LHCN-M2 (cell line): ENCODE measurements at places on chromosomes 2 and 18.

- no peak for DNase-seq
Observed at GRCh38 chr18:70808481-70809056, 519.7 kb downstream of the SOCS6 start.

DNA sequence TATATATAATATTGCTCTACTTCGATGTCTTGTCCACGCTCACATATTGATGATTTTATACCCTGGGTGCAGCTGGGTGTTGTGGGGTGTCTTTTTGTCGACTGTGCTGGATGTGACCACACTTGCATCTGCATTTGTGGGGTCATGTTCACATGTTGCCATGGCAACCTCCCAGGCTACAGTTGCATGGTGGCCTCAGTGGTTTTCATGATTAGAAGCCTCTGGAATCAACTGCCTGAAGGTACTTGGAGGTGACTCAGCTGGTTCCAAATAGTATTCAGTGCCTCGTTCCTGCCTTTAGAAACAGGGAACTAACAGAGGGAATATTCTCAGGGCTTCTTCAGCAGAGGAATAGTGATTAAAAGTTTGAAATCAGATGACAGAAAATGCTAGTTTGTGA is 166.3 kb upstream of the NYAP2 start:
- peak; percentile 46 for DNase-seq

- no peak for DNase-seq
Observed at GRCh38 chr2:73386894-73387636, 1.4 kb downstream of the ALMS1 start.

GRCh38 chr2:40257340-40258134 is 194.4 kb downstream of the SLC8A1 start:
- no peak for DNase-seq

DNA sequence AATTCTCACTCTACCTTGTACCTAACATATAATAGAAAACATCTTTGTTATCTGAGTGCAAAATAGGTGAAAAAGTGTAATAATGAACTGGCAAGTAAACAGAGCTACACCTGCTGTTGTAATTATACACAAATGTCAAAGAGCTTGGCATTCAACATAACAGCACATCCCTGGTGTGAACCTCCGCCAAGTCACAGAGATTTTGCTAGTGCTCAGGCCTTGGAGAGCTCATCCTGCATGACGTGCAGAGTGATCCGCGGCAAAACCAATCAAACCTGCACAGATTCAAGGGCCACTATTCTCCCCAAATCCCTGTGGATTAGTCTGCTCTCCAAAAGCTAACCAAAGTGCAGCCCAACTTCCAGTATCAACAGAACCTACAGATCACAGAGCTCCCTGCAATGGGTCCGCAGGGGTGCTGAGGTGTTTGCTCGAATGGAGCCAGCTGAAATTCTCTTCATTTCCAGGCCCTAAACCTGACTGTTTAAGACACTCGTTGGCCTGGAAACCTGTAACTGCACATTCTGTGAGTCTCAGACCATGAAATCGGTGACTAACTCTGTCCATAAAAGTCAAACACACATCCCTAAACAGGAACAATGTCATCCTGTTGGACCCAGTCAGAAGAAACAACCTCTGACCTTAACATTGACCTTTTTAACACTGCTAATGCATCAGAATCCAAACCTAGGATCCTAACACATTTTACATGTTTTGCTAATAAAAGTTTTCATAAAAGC is 111.8 kb downstream of the EPB41L3 start:
- no peak for DNase-seq

- DNase-seq: no peak
Observed at GRCh38 chr2:64324746-64325410, 129.1 kb upstream of the LGALSL start.
